ENCODE measurements at places on chromosomes 5 and 9. TPM values are rescaled to one million over a fixed set of nuclear protein-coding genes. Genes with fewer than 3 reads are reported as not detected.

Gene TSSK1B
- polyA plus RNA-seq = not detected

Gene NR6A1
- polyA plus RNA-seq = 1.5 TPM

Gene SPATA6L
- polyA plus RNA-seq = 1.4 TPM

Gene DENND1A
- polyA plus RNA-seq = 10.4 TPM

Gene SPINK7
- not detected for polyA plus RNA-seq

All from ovary (tissue), 10 donors.